Effector memory CD8-positive, alpha-beta T cell (primary cell): ENCODE measurements at places on chromosomes 2 and 18.

DNA sequence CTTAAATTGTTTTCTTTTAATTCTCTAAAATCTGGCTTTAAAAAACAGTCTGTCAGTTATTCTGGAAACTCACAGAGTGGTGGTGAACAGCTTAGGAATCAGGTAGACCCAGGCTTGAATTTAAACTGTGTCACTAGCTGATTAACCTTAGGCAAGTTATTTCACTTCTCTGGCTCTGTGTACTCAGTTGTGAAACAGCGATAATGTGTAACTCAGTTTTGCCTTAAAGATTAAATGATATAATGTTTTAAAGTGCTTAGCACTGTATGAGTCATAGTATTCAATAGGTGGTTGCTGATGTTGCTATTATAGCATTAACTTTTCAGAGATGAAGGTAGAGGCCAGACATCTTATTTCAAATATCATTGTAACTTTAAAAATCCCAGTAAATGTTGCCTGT, 40.7 kb downstream of the PKP4 start:
- H3K27ac ChIP-seq: no peak overlapping the region
- H3K4me1 ChIP-seq: no peaks in the 10 kb centered on the region
- no peaks in the 10 kb centered on the region for H3K36me3 ChIP-seq
- H3K4me3 ChIP-seq: no peak overlapping the region
- H3K27me3 ChIP-seq: no peaks in the 10 kb centered on the region
- no peak for DNase-seq

DNA sequence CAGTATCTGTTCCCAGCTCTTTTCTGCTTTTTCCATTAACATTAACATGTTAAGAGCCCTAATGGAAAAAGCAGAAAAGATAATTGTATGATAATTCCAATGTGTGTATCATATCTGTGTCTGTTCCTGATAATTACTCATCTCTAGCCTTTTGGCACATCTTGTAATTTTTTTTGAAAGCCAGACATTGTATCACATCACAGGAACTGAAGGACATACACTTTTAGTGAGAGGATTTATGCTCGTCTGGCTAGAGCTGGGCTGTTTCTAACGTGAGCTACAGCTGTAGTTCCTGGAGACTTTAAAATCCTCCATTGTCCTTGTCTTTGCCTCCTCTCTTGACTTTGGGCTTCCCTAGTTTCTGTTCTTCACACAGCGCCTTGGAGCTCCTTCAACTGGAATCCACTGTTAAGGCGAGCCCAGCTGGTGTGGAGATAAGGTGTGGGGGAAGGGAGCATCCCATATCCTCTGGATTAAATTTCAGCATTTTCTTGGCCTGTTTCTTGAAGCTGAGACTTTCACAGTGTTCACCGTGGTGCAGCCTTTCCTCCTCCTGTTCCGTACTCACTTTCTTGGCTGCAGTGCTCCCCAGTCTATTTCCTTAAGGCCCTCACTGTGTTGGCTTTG, 211.5 kb downstream of the GALR1 start:
- no peak for DNase-seq
- peaks cover 51% of the 10 kb centered on the region for H3K27me3 ChIP-seq
- no peaks in the 10 kb centered on the region for H3K36me3 ChIP-seq
- no peak overlapping the region for H3K27ac ChIP-seq

GRCh38 chr2:134452042-134452733, 198.3 kb downstream of the MGAT5 start:
- H3K27ac ChIP-seq: peak overlapping the region; percentile 38
- no peaks in the 10 kb centered on the region for H3K27me3 ChIP-seq
- DNase-seq: no peak
- H3K4me3 ChIP-seq: no peak overlapping the region

- no peak for DNase-seq
- peaks cover 24% of the 10 kb centered on the region for H3K4me1 ChIP-seq
- no peak overlapping the region for H3K27ac ChIP-seq
Observed at GRCh38 chr2:121740973-121741372, 4.3 kb upstream of the NIFK start.

GRCh38 chr2:113762377-113763118, 6.1 kb upstream of the SLC35F5 start:
- peaks cover under 1% of the 10 kb centered on the region for H3K36me3 ChIP-seq
- H3K27me3 ChIP-seq: no peaks in the 10 kb centered on the region
- H3K4me1 ChIP-seq: no peaks in the 10 kb centered on the region
- DNase-seq: no peak
- no peak overlapping the region for H3K4me3 ChIP-seq

GRCh38 chr2:230068651-230069055, at the start of gene SLC16A14:
Gene SLC16A14 (minus strand): TSS chr2:230068924. CDS start chr2:230059352, 9,572 bp downstream.
- peak within 1 kb of the TSS; percentile 71 for H3K4me3 ChIP-seq
- H3K4me1 ChIP-seq: peaks cover 14% of the 10 kb centered on the region
- DNase-seq: peak; percentile 1
- peaks cover 20% of the 10 kb centered on the region for H3K27me3 ChIP-seq

GRCh38 chr2:12350821-12351220, 365.9 kb upstream of the TRIB2 start:
- H3K36me3 ChIP-seq: no peaks in the 10 kb centered on the region
- no peak overlapping the region for H3K27ac ChIP-seq
- no peaks in the 10 kb centered on the region for H3K4me1 ChIP-seq
- H3K4me3 ChIP-seq: no peak overlapping the region
- peaks cover 14% of the 10 kb centered on the region for H3K27me3 ChIP-seq
- DNase-seq: no peak

DNA sequence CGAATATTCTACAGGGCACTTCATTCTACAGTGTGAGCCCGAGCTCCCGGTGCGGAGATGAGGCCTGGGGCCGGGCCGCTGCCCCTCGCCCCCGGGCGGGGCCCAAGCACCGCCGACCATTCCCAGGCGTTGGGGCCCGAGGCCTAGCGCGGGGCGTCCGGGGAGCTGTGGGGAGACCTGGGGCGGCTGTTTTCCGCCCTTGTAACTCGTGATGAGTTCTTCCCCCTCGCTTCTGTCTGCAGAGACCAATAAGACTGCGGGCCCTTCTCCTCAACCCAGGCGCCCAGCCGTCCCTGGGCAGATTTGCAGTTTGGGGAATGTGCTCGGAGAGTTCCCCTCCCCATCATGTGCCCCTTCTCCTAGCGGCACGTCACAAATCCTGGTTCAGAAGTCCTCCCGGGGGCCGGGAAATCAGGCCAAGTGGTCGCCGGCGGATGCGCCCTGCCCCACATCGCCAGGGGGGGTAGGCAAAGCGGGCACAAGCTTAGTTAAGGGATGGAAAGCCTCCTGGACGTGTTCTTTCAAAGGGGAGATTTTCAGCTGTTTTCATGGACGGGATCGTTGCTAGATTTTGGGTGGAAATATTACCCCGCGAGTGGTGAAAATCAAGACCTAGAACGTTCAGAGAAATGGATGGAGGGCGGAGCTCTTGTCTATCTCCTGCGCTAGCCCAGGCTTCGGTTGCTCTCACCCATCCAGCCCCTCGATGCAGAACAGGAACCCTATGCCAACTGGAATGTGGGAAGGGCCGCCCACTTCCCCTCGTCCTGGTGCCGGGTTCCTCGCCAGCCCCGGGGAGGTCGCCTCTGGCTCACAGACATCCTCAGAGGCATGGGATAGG, 18.8 kb upstream of the HAAO start:
- H3K36me3 ChIP-seq: peaks cover 29% of the 10 kb centered on the region
- peaks cover 18% of the 10 kb centered on the region for H3K4me1 ChIP-seq
- H3K4me3 ChIP-seq: peak overlapping the region; percentile 94
- peak overlapping the region; percentile 99 for H3K27ac ChIP-seq
- DNase-seq: peak; percentile 32

DNA sequence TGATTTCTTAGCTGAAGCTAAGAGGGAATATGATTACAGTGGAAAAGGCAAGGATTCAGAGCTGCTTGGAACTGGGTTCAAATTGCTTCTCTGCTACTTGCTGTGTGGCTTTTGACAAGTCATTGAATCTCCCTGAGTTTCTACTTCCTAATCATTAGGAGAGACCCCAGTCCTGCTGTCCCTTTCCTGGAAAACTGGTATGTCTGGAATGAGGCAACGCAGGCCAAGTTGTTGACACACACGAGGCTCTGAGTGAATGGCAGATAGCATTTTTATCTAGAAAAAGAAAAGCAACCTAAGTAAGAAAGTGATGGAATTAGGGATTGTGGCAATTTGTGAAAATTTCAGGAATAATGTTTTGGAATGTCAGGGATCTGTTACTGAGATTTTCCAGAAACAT, 123.6 kb downstream of the LPIN1 start:
- H3K27ac ChIP-seq: no peak overlapping the region
- H3K27me3 ChIP-seq: peaks cover 23% of the 10 kb centered on the region
- H3K36me3 ChIP-seq: no peaks in the 10 kb centered on the region
- DNase-seq: no peak
- no peak overlapping the region for H3K4me3 ChIP-seq

GRCh38 chr2:238369591-238370040, 49.3 kb downstream of the TRAF3IP1 start:
- no peak for DNase-seq
- no peaks in the 10 kb centered on the region for H3K27me3 ChIP-seq
- H3K27ac ChIP-seq: no peak overlapping the region
- H3K4me3 ChIP-seq: no peak overlapping the region

DNA sequence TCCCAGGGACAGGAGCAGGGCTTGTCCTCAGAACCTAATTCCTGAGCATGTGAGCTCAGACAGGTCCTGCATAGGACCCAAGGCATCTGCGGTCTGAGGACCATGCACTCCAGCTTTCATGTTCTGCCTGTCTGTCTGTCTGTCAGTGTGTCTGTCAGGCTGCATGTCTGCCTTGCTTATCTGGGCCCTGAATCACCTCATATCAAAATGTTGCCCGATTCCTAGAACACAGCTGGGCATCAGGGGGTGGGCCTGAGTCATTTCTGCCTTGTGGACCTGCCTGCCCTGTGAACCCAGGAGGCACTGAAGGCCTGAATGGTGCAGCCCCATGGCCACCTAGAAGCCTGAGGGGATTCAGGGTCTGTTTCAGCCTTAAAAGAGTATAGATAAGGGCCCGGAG, 22.1 kb downstream of the INHBB start:
- H3K27ac ChIP-seq: no peak overlapping the region
- H3K27me3 ChIP-seq: peaks cover 24% of the 10 kb centered on the region

DNA sequence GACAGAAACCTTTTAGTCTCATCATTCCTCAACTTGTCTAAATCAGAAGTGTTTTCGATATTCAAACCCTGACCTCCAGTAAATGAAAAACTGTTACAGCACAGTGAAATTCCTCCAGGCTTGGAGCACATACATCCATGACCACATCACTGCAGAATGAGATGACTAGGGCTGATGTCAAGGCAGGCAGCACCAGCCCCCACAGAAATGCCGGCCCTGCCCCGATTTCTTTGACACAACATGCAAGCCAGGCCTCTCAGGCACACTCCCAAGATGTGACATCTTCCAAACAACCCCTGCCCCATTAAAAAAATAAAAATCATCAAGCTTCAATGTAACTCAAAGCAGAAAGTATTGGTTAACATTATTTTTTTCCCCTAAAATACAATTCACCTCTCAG, 103.3 kb downstream of the CTAGE1 start:
- DNase-seq: no peak
- no peaks in the 10 kb centered on the region for H3K4me1 ChIP-seq
- H3K36me3 ChIP-seq: no peaks in the 10 kb centered on the region
- peaks cover 7% of the 10 kb centered on the region for H3K27me3 ChIP-seq
- H3K4me3 ChIP-seq: no peak overlapping the region

DNA sequence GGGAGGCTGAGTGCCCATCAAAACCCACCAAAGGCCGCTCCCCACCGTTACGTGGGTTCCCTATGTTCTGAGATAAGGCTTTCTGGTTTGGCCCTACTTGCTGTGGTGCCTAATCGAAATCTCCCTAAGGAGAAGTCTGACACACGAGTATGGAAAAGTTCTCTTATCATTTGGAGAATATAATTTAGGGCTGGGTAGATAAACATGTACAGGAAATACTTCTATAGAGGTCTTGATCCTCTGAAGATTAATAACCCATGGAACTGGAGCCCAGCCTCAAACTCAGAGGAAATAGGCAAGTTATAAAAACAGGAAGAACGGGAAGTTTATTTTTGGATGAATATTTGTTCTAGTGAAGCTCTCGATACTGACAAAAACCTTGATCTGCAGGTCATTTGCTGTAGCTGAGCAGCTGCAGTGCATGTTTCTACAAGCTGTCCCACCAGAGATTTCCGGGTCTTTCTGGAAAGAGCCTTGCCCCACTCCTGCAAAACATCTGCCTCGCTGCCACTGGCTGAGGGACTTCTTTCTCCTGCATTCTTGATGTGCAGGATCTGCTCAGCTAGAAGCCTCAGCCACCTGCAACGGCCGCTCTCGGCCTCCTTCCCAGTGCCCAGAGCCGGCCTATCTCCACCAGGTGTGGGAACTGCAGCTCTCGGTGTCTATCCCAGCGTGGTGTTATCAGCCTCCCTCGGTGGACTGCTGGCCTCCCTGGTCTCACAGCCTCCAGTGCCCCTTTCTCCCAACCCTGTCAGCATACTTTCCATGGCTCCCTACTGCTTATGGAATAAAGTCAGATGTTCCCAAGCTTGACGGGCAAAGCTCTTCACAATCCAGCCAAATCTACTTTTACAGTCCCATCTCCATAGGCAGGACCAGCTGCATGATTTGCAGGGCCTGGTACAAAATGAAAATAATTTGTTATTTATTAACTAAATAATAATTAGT, 48.6 kb downstream of the SPRED2 start:
- H3K4me3 ChIP-seq: no peak overlapping the region
- DNase-seq: no peak
- H3K27ac ChIP-seq: peak overlapping the region; percentile 49
- H3K36me3 ChIP-seq: peaks cover 7% of the 10 kb centered on the region
- H3K4me1 ChIP-seq: peaks cover 13% of the 10 kb centered on the region
- no peaks in the 10 kb centered on the region for H3K27me3 ChIP-seq

GRCh38 chr18:55753643-55754263, 165.8 kb upstream of the TCF4 start:
- H3K27me3 ChIP-seq: no peaks in the 10 kb centered on the region
- no peaks in the 10 kb centered on the region for H3K4me1 ChIP-seq
- no peaks in the 10 kb centered on the region for H3K36me3 ChIP-seq
- no peak overlapping the region for H3K4me3 ChIP-seq
- no peak for DNase-seq

DNA sequence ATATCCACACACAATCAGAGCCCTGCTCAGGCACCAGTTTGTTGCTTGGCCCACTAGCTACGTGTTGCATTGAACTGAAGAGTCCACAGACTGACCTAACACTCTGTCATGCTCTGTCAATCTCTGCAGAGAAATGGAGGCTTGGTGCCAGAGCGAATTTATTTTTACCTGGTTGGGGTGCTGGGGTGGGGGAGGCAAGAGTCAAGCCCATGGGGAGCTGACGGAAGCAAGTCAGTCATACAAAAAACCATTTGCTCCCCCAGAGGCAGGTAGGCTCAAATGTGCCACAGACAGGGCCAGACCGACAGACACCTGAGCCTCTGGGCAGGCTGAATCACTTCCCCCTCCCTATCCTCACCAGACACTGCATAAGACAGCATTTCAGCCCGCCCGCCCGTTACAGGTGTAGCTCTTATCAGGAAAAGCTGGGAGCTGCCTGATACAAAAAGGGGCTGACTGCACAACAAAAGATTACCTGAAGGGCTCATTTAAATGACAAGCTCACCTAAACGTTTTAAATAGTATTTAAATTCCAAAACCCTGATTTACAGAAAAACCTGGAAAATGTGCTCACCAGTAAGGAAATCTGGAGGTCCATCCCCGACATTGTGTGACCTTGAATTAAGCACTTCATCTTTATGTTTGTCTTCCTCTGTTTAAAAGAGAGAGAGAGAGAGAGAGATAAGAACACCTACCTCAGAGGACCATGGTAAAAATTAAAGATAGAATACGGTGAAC, 2.1 kb upstream of the PCBP1 start:
- H3K4me1 ChIP-seq: peaks cover 39% of the 10 kb centered on the region
- H3K4me3 ChIP-seq: peak overlapping the region; percentile 96
- H3K27me3 ChIP-seq: no peaks in the 10 kb centered on the region
- H3K27ac ChIP-seq: peak overlapping the region; percentile 100
- peaks cover 80% of the 10 kb centered on the region for H3K36me3 ChIP-seq
- DNase-seq: peak; percentile 38

- no peak overlapping the region for H3K27ac ChIP-seq
- no peaks in the 10 kb centered on the region for H3K36me3 ChIP-seq
- H3K27me3 ChIP-seq: peaks cover 25% of the 10 kb centered on the region
- H3K4me1 ChIP-seq: no peaks in the 10 kb centered on the region
Observed at GRCh38 chr18:607930-608329, 11.1 kb downstream of the CLUL1 start.
